NCI-H1436 (cell line): ENCODE measurements at places on chromosomes 2 and 18.

- DNase-seq = no peak
Measured at GRCh38 chr2:42438685-42439084, 55.1 kb downstream of the KCNG3 start.

- no peak for DNase-seq
Measured at GRCh38 chr18:57775937-57776336, 27.2 kb downstream of the ATP8B1 start.

GRCh38 chr2:67237288-67237687, 159.8 kb upstream of the ETAA1 start:
- no peak for DNase-seq

DNA sequence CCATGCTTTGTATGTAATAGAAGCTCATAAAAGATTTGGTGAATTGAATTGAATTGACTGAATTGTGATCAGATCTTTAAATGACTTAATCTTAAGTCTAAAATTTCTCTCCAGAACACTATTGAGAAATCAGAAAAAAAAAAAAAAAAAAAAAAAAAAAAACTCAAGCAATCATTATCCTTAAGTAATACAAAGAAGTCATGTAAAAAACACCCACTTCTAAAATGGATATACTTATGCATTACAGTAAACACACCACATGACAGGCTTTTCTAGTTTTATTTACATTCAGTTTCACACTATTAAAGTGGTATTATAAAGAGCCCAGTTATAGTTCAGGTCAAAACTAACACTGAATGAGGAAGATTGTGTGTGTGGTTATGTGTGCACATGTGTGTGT, 84.9 kb upstream of the GLS start:
- DNase-seq = no peak

DNA sequence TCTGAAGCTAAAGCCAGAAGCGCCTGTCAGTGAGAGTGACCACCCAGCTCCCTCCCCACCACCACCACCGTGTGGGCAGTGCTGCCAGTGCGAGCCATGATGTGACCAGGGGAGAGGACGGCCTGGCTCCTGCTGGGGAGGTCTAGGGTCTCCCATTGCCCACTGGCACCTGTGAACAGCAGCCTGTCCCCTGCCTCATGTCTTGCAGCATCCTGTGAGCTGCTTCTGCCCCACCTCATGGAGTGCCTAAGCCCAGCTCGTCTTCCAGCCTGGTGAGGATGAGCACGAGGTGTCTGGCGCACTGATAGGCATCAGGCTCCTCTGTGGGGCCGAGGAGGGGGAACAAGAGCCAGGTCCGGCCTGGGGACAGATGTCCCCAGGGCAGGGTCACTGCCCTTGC, 61.4 kb downstream of the FAM168B start:
- no peak for DNase-seq

GRCh38 chr2:60070736-60071489, 482.5 kb downstream of the BCL11A start:
- no peak for DNase-seq

DNA sequence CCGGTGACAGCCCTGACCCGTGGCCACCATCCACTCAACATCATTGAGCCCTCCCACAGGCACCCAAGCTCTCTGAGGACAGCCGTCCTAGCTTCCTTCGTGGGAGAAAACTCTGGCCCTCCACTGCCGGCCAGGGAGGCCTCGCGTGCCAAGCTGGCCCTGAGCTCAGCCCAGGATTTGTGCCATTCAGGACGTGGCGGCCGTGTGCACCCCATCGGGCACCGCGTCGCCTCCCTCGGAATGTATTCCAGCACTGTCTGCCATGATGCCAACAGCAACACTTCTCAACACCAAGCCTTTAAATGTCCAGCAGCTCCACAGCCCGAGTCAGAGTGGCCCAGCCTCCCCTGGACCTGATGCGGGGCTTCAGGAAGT, 35.7 kb downstream of the ZNF516 start:
- DNase-seq = no peak

DNA sequence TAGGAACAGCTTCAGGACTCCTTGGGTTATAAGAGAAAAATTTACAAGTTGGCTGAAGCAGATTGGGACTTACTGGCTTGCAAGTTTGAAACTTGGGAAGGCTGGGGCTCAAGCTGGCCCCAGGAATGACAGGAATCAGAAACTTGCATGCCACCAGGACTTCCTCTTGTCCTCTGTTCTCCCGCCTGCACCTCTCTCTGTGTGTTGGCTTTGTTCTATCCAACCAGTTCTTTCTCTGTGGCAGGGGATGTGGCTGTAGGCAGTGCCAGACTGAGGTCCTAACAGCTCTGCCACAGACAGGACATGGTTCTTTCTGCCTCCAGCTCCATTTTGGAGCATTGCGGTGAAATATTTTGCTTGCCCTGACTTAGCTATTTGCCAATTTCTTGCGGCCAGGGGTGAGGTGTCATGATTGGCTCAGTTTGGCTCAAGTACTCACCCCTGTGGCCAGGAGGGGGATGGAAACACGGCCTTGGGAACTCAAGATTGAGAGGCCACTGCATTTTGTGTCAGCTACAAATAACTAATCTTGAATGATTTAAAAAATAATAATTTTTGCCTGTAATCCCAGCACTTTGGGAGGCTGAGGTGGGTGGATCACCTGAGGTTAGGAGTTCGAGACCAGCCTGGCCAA, 48.9 kb downstream of the MEP1B start:
- no peak for DNase-seq

DNA sequence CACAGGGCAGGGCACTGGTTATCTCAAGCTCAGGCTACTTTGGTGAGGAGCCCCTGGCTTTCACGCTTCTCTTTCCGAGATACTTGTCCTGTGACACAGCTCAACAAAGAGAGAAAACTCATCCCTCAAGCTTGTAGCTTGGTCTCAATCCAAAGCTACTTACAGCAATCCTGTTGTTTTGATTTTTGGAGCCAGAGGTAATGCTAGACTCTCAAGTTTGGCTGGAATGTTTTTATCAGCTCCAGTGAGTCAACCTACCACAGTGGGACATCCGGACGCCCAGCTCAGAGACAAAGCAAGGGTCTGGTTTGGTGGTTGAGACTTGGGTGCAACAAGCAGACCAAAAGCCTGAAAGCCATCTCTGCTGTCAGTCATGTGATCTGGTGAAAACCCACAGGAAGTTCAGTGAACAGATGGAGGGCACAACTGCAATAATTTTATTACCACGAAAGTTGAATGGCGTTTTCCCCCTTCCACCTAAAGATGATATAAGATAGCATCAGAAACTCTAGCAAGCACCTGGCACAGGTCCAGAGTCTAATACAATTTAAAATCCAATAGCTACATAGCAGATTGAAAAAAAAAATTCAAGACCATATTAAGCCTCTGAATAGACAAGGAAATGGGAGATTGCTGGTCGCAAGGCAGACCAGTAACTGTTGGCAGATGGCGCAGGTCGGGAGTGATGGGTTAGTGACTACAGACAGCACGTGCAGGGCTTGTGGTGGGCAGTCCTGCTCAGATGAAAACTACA, 102.3 kb upstream of the SMAD7 start:
- DNase-seq = no peak

DNA sequence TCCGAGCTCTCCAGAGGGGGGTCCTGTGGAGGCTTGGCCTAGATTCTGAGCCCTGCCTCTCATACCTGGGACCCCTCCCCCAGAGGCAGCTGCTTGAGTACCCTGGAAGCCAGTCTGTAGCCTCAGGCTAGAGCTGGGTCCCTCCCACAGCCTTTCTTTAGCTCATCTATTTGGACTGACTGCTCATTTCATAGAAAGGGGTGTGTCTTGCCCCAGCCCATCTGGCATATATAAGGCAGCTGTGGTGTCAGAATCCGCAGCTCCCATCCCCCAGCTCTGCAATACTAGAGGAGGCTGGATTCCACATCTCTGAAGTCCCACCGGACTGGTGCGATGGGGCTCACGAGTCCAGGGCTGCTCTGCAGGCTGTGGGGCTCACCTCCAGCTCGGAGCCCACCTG, 26.1 kb downstream of the MPHOSPH10 start:
- peak; percentile 59 for DNase-seq

DNA sequence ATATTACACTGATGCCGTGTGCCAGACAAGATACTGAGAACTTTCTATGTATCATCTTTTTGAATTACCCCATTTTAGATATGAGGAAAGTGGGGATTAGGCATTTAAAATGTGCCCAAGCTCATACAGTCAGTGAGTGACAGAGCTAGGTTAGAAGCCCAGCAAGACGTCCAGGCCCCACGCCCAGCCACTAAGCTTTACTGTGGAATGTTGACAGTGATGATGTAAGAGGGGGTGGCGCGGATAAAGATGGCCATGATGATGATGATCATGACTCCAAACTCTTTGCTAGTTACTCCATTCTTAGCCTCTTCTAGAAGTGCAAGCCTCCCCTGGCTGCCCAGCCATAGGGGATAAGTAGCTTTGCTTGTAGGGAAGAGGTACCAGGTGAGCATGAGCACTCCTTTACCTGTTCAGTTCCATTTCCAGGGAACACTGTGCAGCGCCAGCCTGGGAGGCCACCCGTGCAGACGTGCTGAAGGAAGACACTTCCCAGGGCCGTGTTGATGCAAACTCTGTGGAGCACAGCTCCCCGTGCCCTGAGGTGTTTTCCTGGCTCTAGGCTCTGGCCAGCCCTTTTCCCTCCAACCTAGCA, 65.5 kb downstream of the BCL2L11 start:
- DNase-seq = no peak

DNA sequence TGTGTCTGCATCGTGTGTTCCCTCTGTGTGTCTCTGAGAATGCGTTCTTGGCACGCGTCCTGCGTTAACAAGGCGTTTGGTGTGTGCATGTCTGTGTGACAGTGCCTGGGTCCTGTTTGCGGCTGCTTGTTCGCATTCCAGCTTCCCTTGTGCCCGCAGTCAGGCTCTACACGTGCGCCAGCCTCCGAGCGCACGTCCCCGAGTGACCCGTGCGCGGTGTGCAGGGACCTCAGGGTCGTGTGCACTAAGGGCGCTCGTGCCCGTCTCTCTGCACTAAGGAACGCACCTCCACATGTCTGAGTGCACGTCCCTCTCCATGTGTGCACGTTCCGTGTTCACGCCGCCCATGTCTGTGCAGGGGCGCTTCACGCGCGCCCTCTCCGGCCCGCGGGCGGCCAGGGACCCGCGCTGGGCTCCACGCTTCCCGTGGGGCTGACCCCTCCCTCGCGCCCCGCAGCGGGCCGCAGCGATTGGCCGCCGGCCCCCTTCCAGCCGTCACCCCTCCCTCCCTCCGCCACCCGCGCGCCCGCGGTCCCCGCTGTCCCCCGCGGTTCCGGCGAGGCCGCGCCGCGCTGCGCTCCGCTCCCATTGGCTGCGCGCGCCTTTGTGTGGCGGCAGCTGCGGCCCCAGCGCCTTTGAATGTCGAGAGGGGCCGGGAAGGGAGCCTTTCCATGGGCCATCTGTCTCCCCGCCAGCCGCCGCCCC, 229.4 kb downstream of the HAUS1 start:
- peak; percentile 62 for DNase-seq

DNA sequence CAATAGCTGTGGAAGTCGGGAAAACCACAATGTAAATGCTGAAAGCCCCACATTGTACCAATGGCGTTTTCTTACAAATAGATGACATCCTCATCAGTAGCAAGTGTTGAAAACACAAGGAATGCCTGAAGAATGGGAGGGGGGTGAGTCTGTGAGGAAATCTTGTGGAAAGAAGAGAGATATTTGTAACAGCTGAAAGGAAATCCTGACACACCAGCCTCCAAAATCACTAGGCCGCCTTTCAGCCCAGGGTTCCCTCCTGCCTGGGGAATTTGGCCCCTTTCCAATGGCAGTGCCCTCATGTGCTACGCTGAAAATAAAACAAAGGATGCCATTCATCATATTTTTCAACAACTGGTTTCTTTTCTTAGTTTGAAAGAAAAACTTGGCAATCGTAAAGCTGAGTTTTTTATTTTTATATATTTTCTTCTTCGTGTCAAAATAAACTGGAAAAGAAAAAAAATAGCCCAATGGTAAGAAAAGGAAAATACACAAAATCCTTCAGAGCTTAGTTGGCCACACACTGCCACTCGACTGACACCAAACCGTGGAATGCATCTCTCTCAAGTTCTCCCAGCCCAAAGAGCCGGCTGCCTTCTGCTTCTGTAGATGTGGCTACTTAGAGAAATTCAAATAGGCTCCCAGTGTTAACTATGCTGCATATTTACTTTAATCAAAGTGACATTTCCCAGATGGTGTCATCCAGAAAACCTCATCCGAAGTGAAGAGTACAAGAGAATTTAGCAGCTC, 52.0 kb downstream of the FTCDNL1 start:
- no peak for DNase-seq

- no peak for DNase-seq
Measured at GRCh38 chr2:173991856-173992588, 26.8 kb upstream of the SP3 start.
